ENCODE measurements at places on chromosomes 11 and 22.

DNA sequence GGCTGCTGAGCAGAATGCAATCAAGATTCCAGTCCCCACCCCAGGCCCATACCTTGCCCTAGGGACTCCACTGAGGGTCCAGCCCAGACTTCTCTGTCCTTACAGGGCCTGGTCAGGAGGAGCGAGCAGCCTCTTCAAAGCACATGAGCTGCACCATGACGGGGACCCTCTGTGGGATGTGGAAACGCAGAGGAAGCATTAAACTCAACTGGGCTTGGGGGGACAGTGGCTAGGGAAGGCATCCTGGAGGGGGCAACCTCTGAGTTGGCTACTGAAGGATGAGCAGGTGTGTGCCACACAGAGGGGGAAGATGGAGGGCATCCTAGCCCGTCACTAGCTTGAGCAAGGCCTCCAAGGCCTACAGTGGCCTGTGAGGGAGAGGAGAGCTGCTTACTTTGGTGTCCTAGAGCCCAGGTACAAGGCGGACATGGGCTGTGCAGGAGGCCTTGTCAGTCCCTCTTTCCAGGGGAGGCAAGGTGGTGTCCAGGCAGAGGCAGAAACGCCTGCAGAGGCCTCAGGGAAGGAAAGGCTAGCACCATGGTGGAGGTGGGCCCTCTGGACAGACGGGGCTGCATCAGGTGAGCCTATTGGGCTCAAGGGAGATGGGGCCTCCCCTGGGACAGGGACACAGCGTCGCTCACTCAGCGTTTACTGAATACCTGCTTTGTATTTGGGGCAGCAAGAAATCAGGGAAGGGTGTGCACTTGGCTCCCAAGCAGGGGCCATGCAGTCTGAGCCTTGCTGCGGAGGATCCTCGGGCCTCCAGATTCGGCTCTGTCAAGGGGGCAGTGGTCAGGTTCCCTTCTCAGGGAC is 14.3 kb downstream of the TTC38 start:
- no peak for DNase-seq

DNA sequence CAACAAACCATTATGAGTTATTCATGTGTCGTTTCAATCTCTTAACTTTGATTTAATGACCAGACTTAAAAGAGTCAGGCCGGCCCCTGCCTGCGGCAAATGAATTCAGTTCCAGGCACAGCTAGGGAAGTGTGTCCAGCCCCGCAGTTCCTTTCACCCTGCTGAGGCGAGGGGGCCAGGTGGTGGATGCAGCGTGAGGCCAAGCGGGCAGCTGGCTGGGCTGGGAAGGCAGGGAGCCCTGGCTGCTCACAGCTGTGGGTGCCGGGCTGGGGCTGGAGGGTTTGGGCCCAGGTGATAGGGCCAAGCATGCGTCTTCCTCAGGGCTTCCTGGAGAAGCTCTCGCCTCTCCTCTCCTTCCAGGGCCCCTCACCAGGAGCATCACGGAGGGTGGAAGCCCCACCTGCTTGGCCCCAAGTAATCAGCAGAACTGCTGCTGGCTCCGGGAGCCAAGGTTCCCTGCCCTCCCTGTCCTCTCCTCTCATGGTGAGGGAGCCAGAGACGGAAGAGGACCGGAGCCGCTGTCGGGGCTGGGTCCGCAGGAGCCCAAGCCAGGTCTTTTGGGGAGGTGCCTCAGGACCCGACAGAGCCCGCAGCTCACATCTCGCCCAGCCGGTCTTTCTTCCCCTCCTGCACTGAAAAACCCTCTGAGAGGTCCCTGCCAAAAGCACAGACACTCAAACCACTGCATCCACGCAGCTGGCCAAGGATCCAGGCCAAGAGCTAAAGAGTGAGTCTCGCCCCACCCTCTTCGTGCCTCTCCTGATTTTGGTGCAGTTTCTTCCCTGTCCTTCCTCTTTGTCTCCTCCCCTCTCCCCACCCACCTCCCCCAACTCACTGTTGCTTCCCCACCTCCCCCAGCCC is 97.0 kb downstream of the ST3GAL4 start:
- DNase-seq: no peak

DNA sequence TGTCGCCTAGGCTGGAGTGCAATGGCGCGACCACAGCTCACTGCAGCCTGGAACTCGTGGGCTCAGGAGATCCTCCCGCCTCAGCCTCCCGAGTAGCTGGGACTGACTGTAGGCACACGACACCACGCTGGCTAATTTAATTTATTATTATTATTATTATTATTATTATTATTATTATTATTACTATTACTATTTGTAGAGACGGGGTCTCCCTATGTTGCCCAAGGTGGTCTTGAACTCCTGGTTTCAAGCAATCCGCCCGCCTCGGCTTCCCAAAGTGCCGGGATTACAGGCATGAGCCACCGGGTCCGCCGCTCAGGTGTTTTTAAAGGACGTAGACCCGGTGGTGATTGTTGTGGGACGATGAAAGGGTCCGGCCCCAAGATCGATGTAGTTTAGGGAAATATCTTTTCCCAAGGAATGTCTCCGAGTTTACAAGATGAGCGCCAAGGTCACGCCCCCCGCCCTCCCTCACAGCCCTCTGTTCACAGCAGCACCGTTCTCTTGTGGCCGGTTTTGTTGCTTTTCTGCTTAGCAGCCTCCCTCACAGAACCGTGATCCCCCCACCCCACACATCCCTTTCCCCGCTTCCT is 728 bp upstream of the POGLUT3 start:
- DNase-seq: no peak

GRCh38 chr11:78038697-78039313 is 15.7 kb upstream of the KCTD14 start:
- no peak for DNase-seq

DNA sequence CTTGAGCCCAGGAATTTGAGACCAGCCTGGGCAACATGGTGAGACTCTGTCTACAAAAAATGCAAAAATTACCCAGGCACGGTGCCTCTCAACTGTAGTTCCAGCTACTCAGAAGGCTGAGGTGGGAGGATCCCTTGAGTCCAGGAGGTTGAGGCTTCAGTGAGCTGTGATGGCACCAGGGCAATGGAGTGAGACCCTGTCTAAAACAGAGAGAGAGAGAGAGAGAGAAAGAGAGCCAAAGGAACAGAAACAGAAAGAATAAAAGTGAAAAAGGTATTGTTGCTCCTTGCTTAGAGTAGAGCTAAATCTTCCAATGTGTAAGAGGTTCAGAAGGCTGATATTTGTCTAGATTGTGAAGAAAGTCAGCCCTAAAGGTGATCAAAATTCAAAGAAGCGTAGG is 8.9 kb upstream of the ETS1 start:
- DNase-seq: no peak

GRCh38 chr11:396511-396947 is 2.5 kb downstream of the PKP3 start:
- DNase-seq: peak; percentile 80

DNA sequence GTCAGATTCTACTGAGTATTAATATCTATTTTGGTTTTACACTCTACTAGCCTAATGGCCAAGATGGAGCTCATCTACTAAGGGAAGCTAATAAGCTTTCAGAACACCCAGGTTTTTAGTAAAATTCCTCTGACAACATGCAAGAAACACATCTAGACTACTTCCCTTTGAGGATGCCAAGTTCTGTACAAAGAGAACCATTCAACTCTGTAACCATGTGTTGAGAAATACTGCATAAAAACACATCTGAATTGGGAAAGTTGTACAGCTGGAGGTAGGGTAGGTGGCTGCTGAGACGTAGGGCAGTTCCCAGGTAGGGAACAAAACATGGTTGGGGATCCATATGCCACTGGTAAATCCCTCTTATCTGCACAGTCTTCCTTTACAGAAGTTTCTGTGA is 66.2 kb downstream of the SC5D start:
- DNase-seq: no peak

DNA sequence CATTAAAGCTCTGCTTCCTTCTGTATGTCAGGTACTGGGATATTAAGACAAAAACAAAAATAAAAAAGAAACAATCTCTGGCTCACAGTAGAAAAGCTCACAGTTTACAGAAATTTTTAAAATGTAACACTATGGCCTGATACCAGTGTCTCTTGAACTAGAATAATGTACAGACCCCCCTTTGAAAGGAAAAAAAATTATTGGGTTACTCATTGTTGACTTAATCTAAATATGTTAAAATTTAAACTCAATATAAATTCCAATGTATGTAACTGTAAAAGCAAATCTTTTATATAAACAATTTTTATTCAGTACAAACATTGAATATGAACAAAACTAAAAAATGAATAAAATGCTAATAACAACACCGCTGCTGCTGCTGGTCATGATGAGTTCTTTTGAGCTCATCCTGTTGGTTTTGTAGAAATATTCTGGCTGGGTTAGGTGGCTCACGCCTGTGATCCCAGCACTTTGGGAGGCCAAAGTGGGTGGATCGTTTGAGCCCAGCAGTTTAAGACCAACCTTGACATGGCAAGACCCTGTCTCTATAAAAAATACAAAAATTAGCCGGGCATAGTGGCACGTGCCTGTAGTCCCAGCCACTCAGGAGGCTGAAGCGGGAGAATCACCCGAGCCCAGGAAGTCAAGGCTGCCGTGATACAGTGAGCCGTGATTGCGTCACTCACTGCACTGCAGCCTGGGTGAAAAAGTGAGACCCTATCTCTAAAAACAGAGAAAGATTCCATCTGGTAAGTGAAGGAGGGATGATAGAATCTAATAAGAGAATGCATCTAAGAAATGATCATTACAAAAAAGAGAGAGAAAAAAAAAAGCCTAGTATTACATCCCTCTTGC is 11.8 kb upstream of the KCNE3 start:
- DNase-seq: no peak

GRCh38 chr11:113152500-113152899 is 161.9 kb upstream of the TTC12 start:
- no peak for DNase-seq

DNA sequence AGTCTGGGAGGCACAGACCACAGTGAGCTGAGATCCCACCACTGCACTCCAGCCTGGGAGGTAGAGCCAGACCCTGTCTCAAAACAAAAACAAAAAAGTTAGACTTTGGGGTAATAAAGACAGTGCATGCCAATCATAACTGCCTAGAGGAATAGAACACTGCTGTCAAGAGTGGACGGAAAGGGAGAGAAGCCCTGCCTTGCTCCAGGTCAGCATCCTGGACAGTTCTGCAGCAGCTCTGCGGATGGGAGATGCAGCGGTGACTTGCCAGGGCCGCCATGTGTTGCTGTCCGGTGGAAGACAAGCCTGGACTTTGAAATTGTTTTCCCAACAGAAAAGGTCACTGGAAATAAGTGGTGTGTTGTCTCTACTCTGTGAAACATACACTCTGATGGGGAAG is 618.2 kb downstream of the TBC1D22A start:
- no peak for DNase-seq

- no peak for DNase-seq
These were observed 812.6 kb downstream of the OPCML start for GRCh38 chr11:132719684-132720083.

DNA sequence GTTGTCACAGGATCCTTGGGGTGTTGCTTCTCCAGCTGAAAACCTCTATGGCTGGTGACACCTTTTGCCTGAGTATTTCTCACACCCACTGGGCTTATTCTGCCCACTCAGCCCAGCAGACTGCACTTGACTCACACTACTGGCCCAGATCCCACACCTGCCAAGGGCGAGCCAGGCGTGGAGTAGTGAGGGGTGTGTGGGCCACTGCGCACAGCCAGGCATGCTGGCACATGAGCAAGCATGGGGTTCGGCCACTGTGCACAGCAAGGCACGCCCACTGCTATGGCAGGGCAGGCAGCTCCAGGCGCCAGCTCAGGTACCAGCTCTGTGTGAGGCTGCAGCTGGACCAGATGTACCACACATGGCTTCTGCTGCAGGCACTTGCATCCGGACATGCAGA is 116.5 kb upstream of the MTNR1B start:
- DNase-seq: no peak

DNA sequence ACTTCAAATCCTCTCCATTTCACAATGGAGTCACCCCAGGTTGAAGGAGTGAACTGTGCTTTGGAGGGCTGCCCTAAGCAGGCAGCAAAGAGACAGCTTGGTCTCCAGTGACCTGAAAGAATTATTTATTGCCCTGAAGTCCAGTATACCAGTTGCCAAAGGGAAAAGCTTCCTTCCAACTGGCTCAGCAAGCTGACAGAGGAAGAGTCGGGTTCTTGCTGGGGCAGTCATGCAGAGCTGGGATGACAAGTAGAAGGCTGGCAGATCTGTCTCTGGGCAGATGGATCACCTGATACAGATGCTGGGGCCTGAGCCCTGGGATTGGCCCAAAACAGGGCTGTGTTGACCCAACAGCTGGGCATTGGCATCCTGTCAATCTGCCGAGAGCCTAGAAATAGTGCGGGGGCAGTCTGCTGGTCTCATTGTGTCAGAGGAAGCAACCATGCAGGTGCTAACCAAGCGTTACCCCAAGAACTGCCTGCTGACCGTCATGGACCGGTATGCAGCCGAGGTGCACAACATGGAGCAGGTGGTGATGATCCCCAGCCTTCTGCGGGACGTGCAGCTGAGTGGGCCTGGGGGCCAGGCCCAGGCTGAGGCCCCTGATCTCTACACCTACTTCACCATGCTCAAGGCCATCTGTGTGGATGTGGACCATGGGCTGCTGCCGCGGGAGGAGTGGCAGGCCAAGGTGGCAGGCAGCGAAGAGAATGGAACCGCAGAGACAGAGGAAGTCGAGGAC is at the start of gene THRSP:
Gene THRSP (plus strand): TSS at position 422 of the 742 bp plus-strand sequence. CDS start 21 bp downstream, at position 443.
- no peak for DNase-seq

DNA sequence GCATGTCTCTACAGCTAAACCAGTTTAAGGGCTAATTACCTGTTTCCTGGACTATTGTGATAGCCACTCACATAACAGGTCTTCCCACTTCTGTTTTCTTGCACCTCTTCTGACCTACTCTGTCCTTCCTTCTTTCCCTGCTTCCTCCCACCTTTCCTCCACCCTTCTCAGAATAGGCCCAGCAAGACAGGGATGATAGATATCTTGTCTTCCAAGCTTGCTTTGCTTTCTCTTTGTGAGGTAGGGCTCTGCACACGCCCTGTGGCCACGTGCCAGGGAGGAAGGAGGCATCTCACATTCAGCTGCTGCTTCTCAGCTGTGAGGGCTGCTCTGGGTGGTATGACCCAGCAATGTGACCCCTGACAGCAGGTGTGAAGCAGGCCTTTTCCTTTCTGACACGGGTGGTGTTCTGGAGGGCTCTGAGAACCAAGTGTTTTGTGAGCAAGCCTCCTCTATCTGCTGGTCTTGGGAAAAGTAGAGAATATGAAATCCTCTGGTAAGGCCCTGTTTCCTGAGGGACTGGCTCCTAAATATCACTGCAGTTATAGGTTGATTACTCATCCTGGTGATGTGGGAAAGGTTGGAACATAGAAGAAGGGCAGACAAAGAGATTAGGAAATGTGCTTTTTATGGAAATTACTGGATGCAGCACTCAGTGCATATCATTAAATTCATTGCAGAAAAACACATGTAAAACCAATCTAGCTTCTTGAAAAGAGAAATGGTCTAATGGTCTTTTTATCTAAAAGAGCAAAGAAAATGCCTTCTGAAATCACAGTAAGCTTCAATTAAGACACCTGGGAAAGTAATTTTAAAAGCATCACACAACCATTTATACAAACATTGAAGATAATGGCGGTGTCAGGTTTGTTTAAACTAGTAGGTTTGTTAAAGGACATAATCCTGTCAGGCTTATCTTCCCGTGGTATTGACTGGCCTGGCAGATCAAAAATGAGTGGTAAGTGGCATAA is 8.5 kb downstream of the AMOTL1 start:
- DNase-seq: no peak

GRCh38 chr11:73152861-73153483 is 10.9 kb upstream of the FCHSD2 start:
- DNase-seq: no peak
